Pulmonary artery endothelial cell (primary cell): ENCODE measurements at places on chromosomes 7 and 10.

- no peak for DNase-seq
Measured at GRCh38 chr7:51312951-51313737, 3.5 kb downstream of the COBL start.

DNA sequence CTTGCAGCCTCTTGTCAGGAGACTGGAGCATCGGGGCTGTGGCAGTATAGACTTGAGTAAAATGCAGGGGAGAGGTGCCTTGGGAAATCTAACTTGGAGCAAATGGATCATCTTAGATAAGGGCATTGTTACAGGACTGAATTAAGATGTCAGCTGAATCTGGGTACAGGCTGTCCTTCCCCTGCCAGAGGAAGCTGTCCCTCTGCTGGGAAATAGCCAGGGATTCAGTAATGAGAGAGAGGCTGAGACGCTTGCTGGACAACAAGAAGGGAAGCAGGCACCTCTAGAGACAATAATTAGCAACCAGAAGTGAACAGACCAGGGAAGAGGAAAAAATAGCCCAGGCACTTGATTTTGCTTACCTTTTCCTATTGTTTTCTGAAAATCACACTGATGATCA, 20.7 kb upstream of the RAPGEF5 start:
- no peak for DNase-seq

DNA sequence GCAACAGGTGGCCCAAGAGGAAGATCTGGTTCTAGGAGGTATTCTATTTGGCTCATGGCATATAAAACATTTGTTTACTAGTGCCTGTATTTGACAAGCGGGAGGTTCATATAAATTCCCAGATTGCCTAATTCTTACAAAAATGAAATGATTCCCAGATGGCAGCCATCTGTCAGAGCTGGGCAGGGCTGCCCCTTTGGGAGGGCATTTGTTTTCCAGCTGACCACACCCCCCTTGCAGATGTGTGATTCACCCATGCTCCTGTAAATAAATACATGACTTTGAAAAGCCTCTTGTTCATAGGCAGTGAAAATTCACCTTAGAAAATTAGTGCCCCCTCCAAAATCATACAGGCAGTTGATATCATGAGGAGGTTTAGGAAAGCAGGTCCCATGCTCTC, 8.6 kb downstream of the VWC2 start:
- DNase-seq: no peak

DNA sequence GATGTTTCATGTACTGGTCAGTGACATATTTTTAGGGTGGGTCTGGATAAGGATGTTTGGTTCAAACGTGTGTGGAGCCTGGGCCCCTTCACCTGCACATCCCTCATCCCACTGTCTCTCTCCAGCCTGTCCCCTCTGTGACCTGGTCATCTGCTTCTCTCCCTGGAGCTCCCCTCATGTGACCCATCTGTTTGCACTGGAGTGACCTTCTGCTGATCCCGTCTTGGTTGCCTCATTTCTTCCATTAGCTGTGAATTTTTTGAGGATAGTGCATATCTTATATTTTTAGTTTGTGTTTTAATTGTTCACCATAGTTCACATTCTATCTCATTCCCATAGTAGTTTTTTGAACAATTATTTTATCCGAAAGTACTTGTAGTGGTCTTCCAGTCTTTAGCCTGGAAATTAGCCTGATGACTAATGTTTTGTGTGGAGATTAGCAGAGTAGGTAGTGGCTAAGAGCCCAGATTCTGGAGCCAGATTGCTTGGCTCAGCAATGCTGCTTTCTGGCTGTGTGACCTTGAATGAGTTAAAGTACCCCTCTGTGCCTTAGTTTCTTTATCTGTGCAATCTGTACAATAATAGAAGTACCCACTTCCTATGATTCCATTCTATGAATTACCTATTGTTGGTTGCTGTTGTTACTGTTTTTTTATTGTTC, 224.5 kb downstream of the LRMDA start:
- DNase-seq: no peak

- DNase-seq: no peak
Measured at GRCh38 chr7:35565927-35566326, 129.0 kb downstream of the HERPUD2 start.

DNA sequence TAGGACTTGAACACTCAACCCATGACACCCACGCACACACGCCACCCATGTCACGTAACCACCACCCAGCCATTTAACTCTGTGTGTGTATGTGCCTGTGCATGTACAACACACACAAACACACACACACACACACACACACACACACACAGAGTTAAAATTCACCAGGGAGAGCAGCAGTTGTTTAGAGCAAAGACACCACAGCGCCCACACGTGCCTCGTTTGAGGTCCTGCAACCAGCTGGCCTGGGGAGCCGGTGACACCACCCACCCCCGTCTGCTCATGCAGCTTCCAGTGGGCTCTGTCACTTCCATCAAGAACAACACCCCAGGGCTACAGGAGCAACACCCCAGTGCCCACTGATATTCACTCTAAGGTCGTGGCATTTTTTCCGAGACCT, 97.4 kb downstream of the ELFN1 start:
- no peak for DNase-seq

DNA sequence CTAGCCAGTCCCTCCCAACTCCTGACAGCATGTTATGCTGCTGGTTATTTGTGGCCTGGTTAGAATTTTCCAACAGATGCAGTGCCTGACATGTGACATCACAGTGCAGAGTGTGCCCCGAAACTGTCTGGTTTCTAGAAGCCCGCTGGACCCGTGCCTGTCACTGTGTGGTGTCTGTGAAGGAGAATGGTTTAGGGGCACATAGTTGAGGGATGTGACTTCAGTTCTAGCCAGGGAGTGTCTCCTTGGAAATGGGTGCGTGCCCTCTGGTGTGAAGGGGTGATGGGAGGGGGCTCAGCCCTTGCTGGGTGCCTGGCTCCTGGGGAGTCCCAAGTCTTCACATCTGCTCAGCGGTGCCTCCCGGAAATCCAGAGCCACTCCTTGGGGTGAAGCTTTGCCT, 303.6 kb downstream of the GLRX3 start:
- no peak for DNase-seq
